ENCODE measurements at places on chromosomes 3 and 15. TPM values are rescaled to one million over a fixed set of nuclear protein-coding genes. Genes with fewer than 3 reads are reported as not detected.

Gene PRR20G
- not detected for total RNA-seq

Gene CADPS
- total RNA-seq: 6.1 TPM

Gene ZBED2
- total RNA-seq: 0.52 TPM

Gene CACNA2D2
- total RNA-seq: 2.4 TPM

Gene LEO1
- 23.6 TPM for total RNA-seq

Gene TNIK
- 19.9 TPM for total RNA-seq

Gene SNX4
- 45.0 TPM for total RNA-seq

Gene CCR1
- 0.57 TPM for total RNA-seq

Gene ADGRG7
- 13.4 TPM for total RNA-seq

Gene B3GNT5
- total RNA-seq: 108 TPM

Gene PARL
- total RNA-seq: 64.8 TPM

Gene POLQ
- 12.5 TPM for total RNA-seq
